ENCODE measurements at places on chromosomes 4 and X.

DNA sequence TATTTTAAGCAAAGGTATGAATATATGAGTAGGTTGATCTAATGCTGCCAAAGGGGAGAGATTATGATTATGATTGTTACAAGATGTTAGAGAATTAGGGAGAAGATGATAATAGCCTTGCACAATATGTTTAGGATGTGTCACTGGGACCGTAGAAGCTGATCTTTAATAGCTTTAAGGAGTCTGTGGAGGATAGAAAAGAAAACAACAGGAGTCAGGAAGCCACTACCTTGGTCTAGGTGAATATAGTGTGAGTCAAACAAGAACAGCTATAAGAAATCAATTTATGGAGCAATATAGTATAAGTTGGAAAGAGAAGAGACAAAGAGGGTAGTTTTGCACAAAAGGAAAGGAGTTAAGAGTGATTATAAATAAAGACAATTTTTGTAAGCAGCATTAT is 232.7 kb downstream of the FSTL5 start:
- DNase-seq: no peak

GRCh38 chr4:5203309-5203992 is 152.2 kb downstream of the STK32B start:
- DNase-seq: no peak

DNA sequence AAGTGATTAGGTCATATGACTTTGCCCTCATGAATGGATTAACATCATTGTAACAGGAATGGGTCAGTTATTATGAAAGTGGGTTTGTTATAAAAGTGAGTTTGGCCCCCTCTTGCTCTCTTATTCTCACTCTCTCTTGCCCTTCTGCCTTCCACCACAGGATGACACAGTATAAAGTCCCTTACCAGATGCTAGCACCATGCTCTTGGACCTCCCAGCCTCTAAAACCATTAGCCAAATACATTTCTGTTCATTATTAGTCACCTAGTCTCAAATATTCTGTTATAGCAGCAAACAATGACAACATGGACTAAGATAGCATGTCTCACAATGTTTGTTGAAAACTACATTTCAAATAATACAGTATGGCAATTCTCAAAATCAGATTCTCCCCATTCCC is 59.7 kb downstream of the RWDD4 start:
- no peak for DNase-seq

- no peak for DNase-seq
Observed at GRCh38 chr4:31474221-31474620, 754.1 kb downstream of the PCDH7 start.

DNA sequence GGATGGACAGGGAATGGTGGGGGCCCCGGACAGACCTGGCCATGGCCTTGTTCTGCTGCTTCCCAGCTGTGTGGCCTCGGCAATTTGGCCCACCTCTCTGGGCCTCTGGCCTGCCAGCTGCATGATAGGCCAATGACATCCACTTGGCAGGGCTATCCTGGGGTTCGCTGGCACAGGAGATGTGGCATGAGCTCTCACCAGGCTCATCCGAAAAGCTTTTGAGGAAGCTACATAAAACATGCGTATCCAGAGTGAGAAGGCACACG is 18.1 kb downstream of the SH3TC1 start:
- no peak for DNase-seq

All from stimulated activated CD4-positive, alpha-beta T cell treated with anti-CD3 and anti-CD28 coated beads, Interleukin-15, amount 100 ng/mL, for 1 hour (primary cell).